ENCODE measurements at places on chromosomes 13 and 19. TPM values are rescaled to one million over a fixed set of nuclear protein-coding genes. Genes with fewer than 3 reads are reported as not detected.

Gene WDR88
- not detected for total RNA-seq

Gene CDX2
- total RNA-seq: not detected

Gene KLF1
- total RNA-seq: not detected

Gene NLRP4
- total RNA-seq: not detected

Gene LRRC8E
- total RNA-seq: 5.9 TPM

Gene WDR87
- total RNA-seq: not detected

Gene MEIS3
- total RNA-seq: 46.6 TPM

Gene AZU1
- total RNA-seq: not detected

Gene CAMSAP3
- not detected for total RNA-seq

Gene FPR1
- 1.6 TPM for total RNA-seq

Gene MBD3
- 70.7 TPM for total RNA-seq

Gene LINGO3
- total RNA-seq: not detected

Gene KIR3DL1
- total RNA-seq: not detected

Gene CYP2B6
- total RNA-seq: not detected

Gene ZNF229
- total RNA-seq: 10.5 TPM

Gene GPC6
- 139 TPM for total RNA-seq
